ENCODE measurements at places on chromosomes 2 and 18.

DNA sequence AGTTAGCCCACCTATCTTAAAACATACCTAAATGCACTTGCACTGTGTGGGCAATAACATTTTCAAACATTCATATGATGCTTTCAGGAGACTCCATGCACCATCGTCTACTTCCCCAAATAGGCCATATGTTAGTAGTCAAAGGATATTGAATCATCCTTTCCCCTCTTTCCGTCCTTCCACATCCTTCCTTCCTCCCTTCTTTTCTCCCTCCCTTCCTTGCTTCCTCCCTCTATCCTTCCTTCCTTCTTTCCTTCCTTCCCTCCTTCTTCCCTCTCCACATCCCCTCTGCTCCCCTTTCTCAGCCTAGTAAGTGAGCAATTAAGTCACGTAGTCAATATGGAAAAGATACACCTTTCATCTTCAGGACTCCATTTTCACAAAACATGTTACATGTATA lies 73.8 kb downstream of the ZEB2 start:
- DNase-seq, result no peak

GRCh38 chr2:119480184-119480583 lies 44.1 kb downstream of the SCTR start:
- no peak for DNase-seq

DNA sequence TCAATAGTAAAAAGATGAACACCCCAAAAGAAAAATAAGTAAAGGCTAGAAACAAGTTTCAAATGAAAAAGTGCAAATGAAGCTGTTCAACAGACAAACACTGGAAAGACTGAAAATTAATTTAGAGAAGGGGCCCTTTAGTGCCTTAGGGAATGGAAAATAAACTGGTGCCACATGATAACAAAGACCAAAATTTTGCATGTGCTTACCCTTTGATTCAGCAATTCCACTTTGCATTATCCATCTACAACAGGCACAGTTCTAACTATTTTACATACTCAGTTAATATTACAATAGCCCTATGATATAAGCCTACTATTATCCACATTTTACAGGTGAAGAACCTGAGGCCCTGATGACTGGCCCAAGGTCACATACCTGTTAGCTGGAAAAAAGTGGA lies 183.9 kb downstream of the NBAS start:
- no peak for DNase-seq

DNA sequence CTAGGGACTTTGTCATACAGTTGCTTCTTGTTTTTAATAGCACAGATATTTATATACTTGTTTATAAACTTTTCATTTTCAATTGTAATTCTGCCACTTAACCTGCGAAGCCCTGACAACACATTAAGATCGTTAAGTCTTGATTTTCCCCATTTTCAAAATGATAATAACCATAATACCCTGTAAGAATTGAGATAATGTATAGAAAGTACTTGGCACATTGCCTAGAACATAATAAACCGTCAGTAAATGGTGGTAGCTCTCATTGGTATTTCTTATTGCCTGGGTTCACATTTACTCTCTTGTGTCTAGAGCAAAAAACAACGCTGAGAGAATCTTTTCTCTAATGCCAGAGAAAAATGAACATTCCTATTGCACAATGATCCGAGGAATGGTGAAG lies 18.6 kb downstream of the PTCD3 start:
- DNase-seq, result no peak

GRCh38 chr2:80549901-80550300 lies 245.3 kb upstream of the LRRTM1 start:
- DNase-seq, result no peak

DNA sequence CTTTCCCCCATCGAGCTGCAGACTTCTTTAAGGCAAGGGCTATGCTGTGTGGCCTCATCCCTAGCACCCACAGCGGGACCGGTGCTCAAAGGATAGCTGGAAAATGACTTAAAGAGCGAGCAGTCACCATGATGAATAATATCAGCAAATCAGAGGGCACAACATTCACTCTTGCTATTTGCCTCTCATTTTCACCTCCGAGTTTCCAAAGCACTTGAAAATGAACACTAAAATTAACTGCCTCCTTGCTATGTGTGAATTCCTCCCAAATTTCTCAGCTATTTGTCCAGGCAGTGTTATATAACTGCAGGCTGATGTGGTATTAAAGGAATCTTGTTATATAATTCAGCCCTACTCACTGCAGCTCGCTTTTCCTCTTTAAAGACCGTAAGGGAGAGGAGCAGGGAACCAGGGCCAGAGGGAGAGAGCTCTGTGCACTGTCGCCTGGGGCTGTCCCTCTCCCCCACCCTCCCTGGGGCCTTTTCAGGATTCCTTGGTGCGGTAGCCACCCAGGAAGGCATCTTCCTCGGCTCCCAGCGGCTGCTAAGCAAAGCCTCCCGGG lies 1.4 kb downstream of the CYS1 start:
- DNase-seq, result no peak

GRCh38 chr2:197354169-197354558 lies 43.6 kb upstream of the ANKRD44 start:
- no peak for DNase-seq

GRCh38 chr2:239990966-239991365 lies 34.2 kb downstream of the NDUFA10 start:
- no peak for DNase-seq

Measured in fibroblast of skin of scalp (primary cell).